Nephron progenitor cell (in vitro differentiated cells): ENCODE measurements at places on chromosomes 7 and 10.

- DNase-seq: no peak
Observed at GRCh38 chr7:68348401-68348800, 1249.9 kb upstream of the AUTS2 start.

GRCh38 chr10:19077276-19077675 is 28.7 kb downstream of the MALRD1 start:
- DNase-seq: no peak

- peak; percentile 74 for DNase-seq
Observed at GRCh38 chr10:63521416-63522276, 445 bp downstream of the REEP3 start.

DNA sequence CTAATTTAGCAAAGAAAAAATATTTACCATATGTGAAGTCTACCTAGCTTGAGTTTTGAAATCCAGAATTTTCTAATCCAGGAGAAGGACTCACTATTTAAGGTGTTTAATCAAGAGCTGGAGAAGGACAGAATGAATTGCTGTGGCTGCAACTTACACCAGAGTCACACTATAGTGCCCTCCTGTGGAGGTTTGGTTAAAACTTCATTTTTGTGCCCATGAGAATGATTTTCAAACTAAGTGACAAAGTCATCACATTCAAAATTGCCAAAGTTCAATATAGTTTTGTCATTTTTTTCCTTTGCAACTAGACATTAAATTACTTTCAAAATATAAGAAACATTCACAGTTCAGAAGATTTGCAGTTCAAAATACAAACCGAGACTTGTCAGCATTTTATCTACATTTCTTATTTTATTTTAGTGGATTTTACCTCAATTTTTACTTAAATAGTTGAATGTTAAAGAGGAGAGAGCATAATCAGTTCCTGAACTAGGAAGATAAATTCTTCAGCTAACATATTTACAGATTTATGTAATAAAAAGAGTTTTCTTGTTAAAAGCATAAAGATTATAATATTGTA is 70.7 kb downstream of the CABCOCO1 start:
- peak; percentile 26 for DNase-seq

DNA sequence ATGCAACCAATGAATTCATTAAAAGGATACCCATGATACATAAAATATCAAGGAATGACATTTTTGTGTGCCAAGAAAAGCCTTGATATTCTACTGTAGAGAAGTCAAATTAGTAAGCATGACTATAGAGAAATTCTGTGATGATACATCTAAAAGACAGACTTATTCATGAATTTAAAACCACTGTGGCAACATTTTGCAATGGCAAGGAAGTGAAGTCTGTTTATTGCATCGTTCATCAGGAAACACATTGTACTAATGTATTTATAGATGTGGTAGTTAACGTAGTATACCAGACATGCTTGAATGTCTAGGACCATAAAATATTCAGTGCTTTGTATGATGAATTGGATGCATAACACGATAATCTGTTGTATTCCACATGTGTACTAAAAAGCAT is 9.3 kb upstream of the CLEC5A start:
- DNase-seq: no peak

DNA sequence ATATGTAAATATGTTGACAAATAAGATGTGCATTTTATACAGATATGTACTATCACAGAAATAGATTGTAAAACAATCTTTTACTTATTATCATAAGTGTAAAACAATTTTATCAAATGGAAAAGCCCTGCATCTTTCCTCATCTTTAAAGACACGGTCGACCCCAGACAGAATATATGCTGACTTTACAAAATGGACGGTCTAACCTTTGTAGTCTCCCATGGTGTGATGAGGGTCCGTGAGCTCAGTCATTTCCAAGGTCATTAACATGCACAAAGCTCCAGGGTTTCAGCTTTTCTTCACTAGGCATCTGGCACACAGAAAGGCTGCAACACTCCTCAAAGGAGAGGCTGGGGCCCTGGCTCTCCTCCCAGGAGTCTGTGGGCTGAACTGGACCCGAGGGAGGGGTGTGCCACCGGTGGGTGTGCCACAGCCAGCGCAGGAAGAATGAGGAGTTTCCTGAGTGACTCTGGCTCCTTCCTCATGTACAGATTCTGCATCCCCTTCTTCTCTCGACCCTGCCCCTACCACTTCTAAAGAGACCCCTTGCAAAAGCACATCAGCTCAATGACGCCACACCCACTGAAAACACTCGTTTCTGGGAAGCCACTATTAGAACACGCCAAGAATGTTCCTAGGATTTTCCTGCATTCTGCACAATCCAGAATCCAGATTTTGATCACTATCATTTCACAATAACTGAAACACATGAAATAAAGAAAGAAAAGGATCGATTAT is 26.2 kb upstream of the ABLIM1 start:
- DNase-seq: no peak

DNA sequence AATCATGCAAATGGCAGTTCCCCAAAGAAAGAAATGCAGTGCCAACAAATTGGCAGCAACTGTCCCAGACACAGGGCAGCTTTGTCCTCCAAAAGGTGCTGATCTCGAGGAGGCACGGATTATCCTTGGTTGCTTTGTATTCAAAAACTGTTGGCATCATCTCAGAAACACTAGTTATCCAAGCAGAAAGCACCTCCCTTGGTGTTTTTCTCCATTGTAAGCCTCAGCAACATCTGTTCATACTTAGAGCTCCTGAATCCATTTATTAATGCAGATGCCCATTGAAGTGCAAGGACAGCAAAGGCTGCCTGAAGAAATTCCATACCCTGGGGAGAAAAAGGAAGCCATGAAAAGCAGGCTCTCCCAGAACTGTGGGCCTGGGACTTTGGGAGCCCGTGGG is 1.1 kb upstream of the NPS start:
- DNase-seq: no peak

GRCh38 chr10:91049988-91050360 is 129.1 kb upstream of the ANKRD1 start:
- no peak for DNase-seq

GRCh38 chr10:132704008-132704814 is 81.7 kb downstream of the NKX6-2 start:
- DNase-seq: no peak

DNA sequence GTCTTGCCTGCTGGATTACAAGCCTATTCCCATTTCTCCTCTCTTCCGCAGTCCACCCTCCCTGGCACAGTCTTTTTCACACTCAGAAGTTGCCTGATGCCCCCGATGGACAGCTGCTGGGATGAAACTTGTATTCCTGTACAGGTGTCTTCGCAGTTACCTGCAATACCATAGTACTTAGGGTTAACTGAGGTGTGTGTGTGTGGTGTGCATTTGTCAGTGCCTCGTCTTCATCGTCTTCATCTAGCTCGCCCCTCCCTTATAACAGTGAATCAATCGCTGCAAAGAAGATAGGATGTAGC is 11.0 kb downstream of the NXPH1 start:
- DNase-seq: no peak

DNA sequence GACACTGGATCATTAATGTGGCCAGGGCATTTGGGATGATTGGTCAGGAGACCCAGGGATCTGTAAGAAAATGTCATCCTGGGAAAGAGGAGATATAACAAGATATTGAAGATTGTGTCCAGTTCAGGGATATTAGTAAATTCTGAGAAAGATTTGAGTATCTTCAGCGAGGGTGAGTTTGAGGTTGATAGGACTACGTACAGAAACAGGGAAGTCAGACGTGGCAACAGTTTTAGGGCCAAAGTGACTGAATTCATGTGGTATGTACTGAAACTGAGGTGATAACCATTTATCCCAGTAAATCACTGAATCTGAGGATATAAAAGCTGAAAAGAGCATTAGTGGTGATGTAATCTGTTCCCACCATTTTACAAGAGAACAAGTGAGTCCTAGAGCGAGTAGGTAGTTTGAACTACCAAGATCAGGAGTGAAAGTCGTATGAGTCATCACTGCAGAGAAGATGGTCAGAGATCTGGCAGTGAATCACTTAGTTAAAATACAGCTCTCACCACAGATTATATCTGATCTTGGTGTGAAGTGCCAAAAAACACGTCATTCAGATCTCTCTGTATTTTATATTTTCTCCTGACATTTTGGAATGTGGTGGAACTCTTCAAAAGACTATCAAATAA is 220.5 kb downstream of the CDK14 start:
- DNase-seq: no peak

DNA sequence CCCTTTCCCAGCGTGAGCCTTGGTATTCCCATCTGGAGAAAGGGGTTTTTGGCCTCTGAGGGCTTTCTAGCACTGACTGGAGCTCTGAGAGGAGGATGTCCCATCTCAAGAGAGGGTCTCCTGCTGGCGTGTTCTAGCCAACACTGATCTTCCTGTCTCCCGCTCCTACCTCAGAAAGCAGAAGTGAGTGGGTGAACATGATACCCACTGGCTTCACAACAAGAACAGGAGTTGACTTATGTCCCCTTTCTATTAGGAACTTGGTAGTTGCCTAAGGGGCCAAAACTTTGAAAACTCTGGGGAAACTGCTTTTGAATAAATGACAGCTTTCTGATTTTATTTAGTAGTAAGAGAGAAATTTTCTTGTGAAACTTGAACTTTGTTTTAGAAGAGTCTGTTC is 113.1 kb upstream of the ADCY1 start:
- DNase-seq: no peak

DNA sequence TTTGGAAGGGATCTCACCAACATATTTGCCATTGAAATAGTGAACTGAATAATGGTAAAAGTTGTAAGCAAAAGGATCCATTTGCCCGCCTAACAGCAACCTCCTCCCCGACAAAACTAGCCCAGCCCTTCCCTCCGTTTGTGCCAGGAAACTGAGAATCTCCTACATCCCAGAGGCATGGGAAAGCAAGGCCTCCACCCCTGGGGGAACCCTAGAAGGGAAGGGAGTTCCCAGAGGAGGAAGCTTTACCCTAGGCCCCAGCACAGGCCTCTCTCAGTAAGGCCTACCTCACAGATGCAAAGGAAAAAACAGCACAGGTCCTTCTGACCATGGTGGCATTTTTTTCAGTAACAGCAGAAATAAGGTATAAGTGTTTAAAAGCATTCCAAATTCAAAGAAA is 229.7 kb downstream of the ELMO1 start:
- DNase-seq: no peak

DNA sequence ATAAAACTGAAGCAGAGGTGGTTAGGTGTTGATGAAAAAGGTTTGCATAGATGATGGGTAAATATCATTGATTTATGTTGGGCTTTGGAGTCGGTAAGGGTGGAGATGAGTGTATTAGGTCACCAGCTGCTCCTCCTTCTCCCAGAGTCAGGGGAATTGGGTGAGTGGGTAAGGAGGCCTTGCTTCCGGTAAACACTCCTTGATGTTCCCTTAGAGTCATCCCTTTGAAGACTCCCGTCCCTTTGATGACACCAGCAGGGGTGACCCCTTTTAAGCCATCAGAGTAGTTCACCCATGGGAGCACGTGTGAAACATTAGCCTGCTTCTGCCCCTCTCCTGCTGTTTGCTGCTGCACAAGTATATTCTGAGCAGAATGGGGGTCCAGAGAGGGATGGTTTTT is 92.2 kb upstream of the DKK1 start:
- DNase-seq: no peak

GRCh38 chr7:132095111-132095765 is 481.0 kb downstream of the PLXNA4 start:
- DNase-seq: no peak

DNA sequence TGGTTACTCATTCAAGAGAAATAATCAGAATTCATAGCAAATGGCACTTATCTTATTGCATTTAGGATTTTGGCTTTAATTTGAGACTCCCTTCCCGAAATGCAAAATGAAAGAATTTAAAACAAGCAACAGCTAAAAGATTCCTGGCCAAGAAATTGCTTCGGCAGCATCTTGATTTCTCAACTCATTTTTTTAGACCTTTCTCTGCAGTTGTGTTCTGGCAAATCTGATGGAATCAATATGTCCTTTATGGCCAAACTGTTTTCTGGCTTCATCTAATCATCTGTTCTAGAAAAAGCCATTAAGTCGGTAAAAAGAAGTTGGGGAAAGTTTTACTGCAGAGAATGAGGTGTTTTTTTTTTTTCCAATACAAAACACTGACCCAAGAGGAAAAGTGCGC is 172.1 kb downstream of the SLC16A9 start:
- no peak for DNase-seq

- no peak for DNase-seq
Observed at GRCh38 chr7:39838326-39838725, 111.7 kb upstream of the CDK13 start.

DNA sequence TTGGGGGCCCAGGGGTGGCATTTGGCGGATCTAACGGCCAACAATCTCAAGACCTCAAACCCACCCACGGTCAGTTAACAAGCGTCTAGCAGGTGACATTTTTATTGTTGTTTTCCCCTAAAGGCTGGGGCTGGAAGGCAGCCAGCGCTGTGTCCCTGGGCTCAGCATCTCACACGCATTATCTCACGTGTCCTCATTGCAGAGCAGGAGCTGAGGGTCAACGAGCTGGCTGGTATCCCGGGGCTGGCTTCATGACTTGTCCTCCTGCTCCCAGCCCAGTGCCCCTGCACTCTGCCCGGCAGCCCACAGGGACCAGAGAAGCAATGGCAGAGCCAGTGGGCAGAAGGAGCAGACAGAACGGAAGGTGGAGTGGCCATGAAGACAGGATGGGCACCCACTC is 54.4 kb upstream of the TMEM273 start:
- no peak for DNase-seq

DNA sequence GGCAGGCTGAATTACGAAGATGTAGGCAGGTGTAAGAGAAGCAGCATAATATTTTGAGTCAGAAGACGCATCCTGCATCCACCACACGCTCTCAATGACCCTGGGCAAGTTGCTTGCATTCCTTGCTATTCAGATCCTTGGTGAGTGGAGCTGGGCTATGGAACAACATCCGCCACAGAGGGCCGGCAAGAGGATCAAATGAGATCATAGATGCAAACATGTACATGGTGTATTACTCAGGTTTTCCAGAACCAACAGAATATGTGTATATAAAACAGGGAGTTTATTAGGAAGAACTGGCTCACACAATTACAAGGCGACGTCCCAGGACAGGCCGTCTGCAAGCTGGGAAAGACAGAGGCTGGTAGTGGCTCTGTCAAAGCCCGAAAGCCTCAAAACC is 51.5 kb downstream of the ADAM12 start:
- DNase-seq: no peak

DNA sequence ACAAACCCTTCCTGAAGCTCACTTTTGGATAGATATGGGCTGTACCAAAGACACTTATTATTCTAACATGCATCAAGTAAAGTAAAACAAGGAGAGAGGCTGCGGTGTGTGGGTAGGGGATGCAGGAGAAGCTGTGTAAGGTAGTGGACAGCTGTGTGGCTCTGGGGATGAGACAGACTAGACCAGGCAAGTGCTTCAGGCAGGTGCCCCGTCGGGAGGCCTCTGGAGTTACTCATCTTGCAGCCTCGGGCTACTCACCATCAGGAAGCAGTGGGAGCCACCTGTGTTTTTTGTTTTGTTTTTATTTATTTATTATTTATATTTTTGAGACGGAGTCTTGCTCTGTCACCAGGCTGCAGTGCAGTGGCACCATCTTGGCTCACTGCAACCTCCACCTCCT is 49.3 kb upstream of the NCAPG2 start:
- no peak for DNase-seq

- no peak for DNase-seq
Observed at GRCh38 chr7:27587429-27587828, 75.3 kb downstream of the HIBADH start.

- DNase-seq: no peak
Observed at GRCh38 chr7:113076703-113077102, 9.9 kb downstream of the GPR85 start.
